Stimulated activated CD4-positive, alpha-beta T cell treated with anti-CD3 and anti-CD28 coated beads, Interleukin-12 subunit alpha, Interleukin-12 subunit beta, amount 100 ng/mL, for 48 hours (primary cell): ENCODE measurements at places on chromosomes 2 and 18.

- DNase-seq: peak; percentile 7
Measured at GRCh38 chr2:207711750-207712530, 500 bp downstream of the CCNYL1 start.

- no peak for DNase-seq
Measured at GRCh38 chr2:78768016-78768415, 257.5 kb upstream of the REG3G start.

GRCh38 chr2:205347899-205348298 is 334.4 kb upstream of the NRP2 start:
- DNase-seq: no peak

DNA sequence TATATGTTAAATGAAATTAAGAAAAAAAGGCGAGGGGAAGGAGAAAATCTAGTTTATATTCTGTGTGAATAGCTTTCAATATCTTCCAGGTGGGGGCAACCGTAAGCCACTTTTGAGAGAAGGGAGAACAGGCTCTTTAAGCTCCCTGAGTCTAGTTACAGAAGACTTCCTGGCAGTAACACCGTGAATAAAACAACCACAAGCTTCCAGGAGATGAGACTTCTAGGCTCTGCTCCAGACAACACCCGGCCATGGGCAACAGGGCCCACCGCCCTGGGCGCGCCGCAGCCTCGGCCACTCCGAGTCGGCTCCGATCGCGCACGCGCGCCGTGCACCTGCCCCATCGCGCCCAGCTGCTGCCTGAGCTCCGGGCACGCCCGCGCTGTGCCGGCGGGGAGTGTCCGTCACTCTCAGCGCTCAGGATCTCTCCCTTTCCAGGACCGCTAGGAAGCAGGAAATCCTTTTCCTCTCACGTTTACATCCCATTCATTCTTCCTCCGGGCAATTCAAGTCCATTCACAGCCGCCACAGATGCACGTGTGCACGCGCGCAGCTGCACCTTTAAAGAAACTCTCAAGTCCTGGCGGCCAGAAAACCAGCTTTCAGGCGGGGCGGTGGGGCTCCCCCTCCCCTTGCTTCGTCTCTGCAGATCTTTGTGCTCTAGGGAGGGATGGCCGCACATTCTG is 19.4 kb upstream of the PAX3 start:
- no peak for DNase-seq

GRCh38 chr2:219523031-219523671 is 8.9 kb downstream of the ASIC4 start:
- no peak for DNase-seq

GRCh38 chr2:217060951-217061547 is 201.2 kb upstream of the TNP1 start:
- no peak for DNase-seq

DNA sequence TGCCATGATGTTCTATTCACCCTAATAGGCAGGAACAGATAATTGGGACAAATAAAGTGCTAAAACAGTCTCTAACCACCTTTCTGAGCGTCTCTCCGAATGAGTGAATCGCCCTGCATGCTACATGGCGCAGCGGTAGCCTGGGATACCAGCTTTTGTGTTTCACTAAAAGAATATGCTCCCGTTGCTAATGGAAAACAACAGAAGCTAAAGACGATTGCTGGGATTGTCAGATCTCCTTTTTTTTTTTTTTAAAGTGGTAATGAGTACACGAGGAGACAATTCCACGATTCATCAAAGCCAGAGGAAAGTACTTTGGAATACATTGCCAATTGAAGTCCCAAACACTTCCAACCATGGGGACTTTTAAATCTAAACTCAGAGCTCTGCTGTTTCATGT is 1815.3 kb upstream of the CELF4 start:
- no peak for DNase-seq

DNA sequence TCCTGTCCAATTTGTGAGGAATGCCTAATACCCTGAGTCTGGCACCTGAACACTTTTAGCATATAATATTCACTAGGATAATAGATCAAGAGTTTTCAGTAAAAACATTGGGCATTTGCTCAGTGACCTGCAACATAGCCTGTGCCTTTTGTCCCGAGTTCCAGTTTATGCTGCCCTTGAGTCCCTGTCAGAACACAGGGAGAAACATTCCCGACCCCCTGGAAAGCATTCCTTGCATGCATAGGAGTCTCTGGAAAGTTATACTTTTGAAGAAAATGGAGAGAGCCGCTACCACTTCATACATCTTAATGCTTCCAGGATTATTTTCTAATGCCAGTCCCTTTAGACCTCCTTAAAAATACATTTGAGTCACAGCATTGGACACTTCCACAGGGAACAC is 107.3 kb downstream of the PLCL1 start:
- no peak for DNase-seq

DNA sequence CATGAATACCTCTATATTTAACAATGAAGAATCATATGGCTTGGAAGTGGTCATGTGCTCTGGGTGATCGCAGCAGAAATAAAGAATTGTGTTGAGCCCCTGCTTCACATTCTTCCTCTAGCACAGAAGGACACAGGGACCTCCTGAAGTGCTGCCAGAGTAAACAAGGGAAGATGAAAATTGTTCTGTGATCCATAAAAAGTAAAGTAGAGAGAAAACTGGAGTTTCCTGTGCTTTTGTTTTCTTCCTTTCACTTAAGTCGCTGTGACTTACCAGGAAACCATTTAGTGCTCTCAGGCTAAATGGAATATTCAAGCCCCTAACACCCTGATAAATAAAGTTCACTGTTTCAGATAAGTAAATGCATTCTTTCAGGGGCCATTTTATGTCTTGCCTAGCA is 1173.6 kb upstream of the CHAC2 start:
- no peak for DNase-seq

- no peak for DNase-seq
Measured at GRCh38 chr18:4360221-4360715, 94.8 kb downstream of the DLGAP1 start.

- no peak for DNase-seq
Measured at GRCh38 chr18:28177828-28178635, 1.1 kb upstream of the CDH2 start.

- DNase-seq: no peak
Measured at GRCh38 chr2:200379481-200380090, 73.1 kb downstream of the SPATS2L start.

- DNase-seq: no peak
Measured at GRCh38 chr2:47652061-47652690, 130.8 kb upstream of the MSH6 start.

DNA sequence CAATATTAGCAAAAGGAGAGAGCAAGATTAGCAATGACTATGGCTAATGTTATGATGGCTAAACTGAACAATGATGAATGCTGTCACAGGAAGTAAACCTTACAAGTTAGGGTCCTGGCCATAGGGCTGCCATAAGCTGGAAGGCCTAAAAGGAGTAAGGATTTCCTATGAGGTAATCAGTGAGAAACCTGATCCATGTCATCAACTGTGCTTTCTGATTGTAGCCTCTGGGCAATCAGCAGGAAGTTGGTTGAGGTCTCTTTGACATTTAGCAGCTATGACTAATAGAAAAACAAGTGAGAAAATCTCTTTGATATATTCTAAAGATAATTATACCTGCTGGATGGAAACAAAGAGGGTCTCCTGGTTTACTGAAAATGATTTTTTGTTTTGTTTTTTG is 193.0 kb downstream of the RAB3GAP1 start:
- DNase-seq: no peak

DNA sequence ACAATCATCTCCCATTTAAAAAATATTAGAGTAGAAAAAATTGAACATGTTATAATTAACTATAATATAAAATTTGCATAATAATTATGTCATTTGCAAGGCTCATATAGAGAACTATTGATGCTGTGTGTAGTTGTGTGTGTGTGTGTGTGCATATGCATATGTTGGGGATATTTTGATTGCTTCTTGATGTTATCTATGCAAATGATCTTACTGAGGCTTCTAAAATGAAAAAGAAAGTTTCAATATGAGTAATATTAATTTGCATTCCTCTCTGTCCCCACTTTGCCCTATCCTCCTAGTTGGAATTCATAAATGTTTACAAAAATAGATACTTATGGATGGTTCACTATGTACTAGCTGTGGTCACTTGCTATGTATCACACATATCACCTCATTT is 523.3 kb downstream of the TRIB2 start:
- DNase-seq: no peak

DNA sequence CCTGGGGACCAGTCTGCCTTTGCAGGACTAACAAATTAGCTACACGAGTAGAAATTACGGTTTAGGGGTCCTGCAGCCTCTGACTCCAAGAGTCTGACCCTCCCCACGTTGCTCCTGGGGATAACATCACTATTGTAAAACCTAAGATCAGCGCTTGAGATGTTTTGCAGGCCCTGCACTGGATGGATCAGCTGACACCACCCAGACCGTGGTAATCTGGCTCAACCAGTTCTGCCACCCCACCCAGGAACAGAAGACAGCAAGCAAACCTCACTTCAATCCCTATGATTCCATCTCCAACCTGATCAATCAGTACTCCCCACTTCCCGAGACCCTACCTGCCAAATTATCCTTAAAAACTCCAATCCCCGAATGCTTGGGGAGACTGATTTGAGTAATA is 31.7 kb downstream of the NGEF start:
- DNase-seq: no peak

GRCh38 chr2:25885933-25886332 is 7.6 kb upstream of the ASXL2 start:
- no peak for DNase-seq

GRCh38 chr18:48843162-48843561 is 107.6 kb downstream of the SMAD7 start:
- no peak for DNase-seq

GRCh38 chr2:37232131-37232933 is 874 bp downstream of the NDUFAF7 start:
- no peak for DNase-seq

- DNase-seq: no peak
Measured at GRCh38 chr18:57784034-57784800, 18.9 kb downstream of the ATP8B1 start.

GRCh38 chr2:147718831-147719230 is 126.0 kb upstream of the ACVR2A start:
- no peak for DNase-seq

DNA sequence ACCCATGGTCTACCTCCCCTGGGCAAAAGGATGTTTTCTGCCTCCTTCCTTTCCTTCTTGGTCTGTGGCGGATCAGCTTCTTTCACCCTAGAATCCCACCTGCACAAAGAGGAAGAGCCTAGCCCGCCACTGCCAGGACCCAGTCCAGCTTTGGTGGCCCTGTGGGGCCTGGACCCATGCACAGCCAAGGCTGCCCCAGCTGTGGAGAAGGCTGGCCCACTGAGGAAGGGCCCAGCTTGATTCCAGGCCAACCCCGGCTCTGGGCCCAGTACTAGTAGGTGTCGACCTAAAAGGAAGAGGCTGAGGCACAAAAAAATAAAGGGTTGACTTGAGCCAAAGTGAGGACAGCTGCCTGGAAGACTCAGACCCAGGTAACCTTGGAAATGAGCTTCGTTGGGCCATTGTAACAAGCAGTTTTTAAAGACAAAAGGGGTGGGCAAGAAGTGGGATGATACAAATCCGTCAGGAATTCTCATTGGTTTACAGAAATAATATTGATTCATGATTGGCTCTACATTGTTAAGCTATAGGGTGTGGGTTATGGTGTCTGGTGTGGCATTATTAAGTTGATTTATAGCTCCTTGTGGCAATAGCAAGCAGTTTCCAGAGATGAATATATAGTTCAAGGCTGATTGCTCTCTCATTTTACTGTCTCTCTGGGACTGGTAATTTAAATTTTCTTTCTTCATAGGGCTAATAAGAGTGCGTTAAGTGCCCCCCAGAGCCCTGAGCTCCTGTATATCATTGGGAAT is 29.8 kb upstream of the MAL start:
- DNase-seq: no peak

GRCh38 chr18:76436342-76436741 is 58.7 kb downstream of the ZNF516 start:
- no peak for DNase-seq

GRCh38 chr2:228801451-228801850 is 469.6 kb downstream of the PID1 start:
- DNase-seq: no peak

GRCh38 chr2:143312441-143312840 is 183.2 kb downstream of the ARHGAP15 start:
- DNase-seq: no peak

DNA sequence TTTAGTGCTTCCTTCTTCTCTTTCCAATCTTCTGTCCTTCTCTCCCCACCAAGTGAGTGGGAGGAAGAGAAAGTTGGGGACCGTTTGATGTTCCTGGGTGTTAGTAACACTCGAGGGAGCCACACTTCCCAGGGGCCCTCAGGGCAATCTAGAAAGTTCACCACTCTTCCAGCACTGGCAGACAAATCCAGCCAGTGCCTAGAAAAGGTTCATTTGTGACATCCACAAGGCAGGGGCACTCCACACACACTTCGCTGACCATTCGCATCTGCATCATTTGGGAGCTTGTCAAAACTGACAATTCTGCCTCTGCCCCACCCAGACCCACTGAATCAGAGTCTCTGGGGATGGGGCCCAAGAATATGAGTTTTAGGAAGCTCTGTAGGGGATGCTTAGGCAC is 86.8 kb upstream of the ST3GAL5 start:
- no peak for DNase-seq

GRCh38 chr2:104685591-104685990 is 168.3 kb upstream of the POU3F3 start:
- no peak for DNase-seq

GRCh38 chr2:123901256-123901655 is 123.8 kb upstream of the CNTNAP5 start:
- no peak for DNase-seq

DNA sequence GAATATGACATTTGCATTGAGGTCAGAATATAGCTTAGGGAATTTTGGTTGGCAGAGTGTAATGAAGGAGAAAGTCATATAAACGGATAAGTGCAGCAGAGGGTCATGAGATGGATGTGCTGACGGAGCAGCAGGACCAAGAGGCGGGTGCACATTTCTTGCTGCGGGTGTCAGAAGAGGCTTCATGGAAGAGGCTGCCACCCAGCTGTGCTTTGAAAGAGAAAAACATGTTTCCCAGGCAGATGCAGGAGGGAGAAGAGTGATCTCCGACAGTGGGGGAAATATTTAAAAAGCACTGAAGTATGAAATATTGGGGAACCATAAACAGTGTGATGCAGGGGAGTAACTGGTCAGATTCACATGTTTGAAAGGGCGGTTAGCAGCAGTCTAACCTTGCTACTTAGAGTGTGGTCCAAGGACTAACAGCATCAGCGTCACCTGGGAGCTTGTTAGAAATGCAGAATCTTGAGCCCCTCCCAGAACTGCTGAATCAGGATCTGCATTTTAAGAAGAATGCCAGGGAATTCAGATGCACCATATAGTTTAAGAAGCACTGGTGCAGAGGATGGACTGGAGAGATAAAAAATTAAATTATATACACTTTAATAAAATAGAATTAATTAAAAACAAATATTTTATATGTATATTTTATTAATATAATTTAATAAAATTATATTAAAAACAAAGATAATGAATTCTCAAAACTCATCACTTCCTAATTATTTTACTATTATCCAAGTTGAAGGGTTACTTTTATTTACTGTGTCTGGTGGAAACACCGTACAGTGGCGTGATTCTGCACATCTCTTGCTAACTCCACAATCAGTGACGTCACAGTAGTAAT is 36.1 kb upstream of the SCYGR1 start:
- DNase-seq: no peak
